Hippocampal formation (tissue), 2 donors: ENCODE measurements at places on chromosomes 2 and 18.

- DNase-seq = no peak
These were observed 657.8 kb downstream of the MBD2 start for GRCh38 chr18:53566626-53567025.

DNA sequence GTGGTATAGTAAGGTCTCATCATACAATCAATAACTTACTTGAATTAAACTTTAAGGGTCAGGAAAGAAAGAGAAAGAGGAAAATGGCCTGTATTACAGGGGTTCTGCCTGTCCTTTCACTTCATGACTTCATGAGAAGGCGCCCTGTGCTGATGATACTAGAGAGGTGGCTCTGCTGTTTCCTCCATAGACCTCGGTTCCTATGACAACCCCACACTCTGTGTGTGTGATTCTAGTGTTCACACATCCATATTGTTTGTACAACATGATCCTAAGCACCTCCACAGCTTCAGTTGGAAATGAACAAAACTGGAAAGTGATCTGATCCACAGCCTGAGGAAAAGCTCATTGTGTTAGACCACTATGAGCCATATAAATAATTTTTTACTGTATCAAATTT lies 7.0 kb upstream of the REEP1 start:
- no peak for DNase-seq

DNA sequence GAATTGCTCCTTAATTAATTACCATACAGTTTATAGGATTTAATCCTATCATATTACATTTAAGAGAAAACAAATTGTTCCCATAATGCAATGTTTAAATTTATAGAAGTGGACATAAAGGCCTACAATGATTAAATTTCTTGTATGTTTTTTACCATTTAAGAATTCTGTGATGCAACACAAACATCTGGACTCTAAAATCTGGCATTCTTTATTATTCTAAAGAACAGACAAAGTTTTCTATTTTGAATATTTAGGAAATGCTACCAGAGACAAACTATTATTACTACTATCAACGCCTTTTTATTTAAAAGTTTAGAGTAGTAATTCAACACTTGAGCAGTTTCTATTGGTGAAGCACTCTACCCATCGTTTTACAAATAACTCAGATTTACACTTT lies 535.1 kb downstream of the TMX3 start:
- no peak for DNase-seq

- DNase-seq = no peak
These were observed at the start of gene UCN for GRCh38 chr2:27308359-27308881. UCN (minus strand) TSS chr2:27308445; CDS start chr2:27307895, 550 bp downstream.

- DNase-seq = peak; percentile 15
These were observed 1.2 kb downstream of the MEX3C start for GRCh38 chr18:51196118-51196810.

DNA sequence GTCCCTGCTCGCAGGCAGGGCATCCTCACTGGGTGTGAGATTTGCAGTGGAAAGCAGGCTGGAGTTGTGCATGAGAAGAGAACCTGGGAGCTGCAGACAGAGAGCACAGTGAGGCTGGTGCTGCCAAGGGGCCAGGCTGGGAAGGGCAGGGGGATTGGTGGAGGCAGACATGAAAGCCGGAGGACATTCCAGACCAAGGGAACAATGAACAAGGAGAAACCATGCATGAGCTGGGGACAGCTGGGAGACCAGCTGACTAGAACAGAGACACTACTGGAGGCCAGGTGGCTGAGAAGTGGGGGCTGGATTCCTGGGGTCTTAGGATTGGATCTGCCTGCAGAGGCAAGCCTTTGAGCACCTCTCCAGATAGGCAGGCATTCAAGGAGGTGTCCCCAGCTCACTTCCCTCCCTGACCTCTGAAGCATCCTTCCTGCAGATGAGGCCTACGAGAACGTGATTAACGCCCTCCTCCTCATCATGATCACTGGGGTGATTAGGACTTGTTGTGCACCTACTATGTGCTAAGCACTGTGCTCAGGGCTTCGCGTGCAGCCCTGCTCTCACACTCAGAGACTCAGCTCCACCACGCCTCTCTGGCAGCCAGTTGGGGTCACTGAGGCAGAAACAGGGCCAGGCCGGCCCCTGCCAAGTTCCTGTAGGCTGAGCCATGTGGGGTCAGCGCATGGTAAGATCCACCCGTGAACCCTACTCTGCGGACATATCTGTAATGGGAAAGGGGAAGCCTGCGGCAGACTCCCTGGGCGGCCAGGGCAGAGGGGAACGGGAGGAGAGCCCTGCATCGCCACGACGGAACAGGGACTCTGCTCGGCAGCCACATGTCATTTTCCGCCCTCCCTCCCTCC lies 74.8 kb upstream of the SLC66A3 start:
- no peak for DNase-seq
